ENCODE measurements at places on chromosomes 1 and 21. TPM values are rescaled to one million over a fixed set of nuclear protein-coding genes. Genes with fewer than 3 reads are reported as not detected.

- no peaks in the 10 kb centered on the region for H3K27me3 ChIP-seq
- H3K4me3 ChIP-seq: no peak overlapping the region
- peaks cover 43% of the 10 kb centered on the region for H3K4me1 ChIP-seq
- DNase-seq: peak; percentile 55
Measured at GRCh38 chr1:151944126-151944856, 35.0 kb upstream of the THEM4 start.

DNA sequence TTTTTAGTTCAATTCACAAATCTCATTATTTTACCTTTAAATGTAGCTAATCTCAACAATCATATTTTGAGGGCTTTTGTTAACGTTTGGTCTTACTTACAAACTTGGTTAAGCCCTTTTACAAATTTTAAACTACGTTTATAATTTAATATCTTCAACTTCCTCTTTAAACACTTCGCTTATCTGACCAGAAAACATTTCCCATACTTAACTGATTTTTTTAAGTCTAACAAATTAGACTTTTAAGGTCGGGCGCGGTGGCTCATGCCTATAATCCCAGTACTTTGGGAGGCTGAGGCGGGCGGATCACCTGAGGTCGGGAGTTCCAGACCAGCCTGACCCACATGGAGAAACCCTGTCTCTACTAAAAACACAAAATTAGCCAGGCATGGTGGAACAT is 300.9 kb downstream of the LMX1A start:
- H3K4me3 ChIP-seq: no peak overlapping the region
- H3K36me3 ChIP-seq: no peaks in the 10 kb centered on the region
- H3K27me3 ChIP-seq: peaks cover 4% of the 10 kb centered on the region
- 0 out of 2 replicates have a peak, but pooled peaks cover 3% of the 10 kb centered on the region for H3K4me1 ChIP-seq

NR1I3 gene
- total RNA-seq: not detected

GSTM1 gene
- not detected for total RNA-seq

IVL gene
- total RNA-seq: 1.1 TPM

NSL1 gene
- total RNA-seq: 34.9 TPM

FBXO28 gene
- total RNA-seq: 31.8 TPM

Measured in GM23248 (cell line).